ENCODE measurements at places on chromosomes 6 and 20.

DNA sequence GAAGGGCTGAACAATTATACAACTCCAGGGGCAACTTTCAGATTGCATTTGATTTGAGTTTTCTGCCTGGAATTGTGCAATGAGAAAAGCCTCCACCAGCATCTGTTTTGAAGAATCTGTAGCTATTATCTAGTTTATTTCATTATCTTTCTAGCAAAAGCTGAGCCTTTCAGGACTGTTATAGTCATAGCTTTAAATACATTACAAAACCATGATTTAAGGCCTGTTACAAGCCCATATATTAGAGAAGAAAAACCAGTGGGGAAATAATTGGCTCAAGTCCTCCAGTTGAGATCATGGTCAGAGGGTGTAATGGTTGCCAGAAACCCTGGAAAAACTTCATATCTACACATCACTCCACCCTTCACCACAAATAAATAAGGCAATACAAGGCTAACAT lies 676.2 kb downstream of the HDGFL1 start:
- DNase-seq, result peak; percentile 12

DNA sequence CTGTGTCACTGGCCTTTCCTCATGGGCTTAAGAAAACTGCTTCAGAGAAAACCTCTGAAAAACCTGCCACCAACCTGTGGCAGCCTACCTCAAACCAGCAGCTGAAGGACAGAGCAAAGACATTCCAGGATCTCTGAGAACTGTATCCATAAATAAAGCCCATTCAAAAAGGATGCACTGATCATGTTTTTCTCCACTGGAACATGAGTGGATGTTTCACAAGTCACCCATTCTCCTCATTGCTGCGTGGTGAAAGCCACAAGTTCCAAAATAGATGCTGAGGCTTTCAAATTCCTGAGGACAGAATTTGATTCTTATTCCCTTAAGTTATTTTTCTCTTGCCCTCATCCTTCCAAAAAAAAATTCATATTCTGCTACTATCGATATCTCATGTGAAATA lies 280.6 kb downstream of the KHDC1L start:
- DNase-seq, result peak; percentile 59

- peak; percentile 53 for DNase-seq
These were observed 111.6 kb downstream of the TBC1D32 start for GRCh38 chr6:121222656-121223055.

GRCh38 chr6:160987265-160987664 lies 4.3 kb upstream of the MAP3K4 start:
- no peak for DNase-seq

GRCh38 chr6:703552-703951 lies 10.6 kb upstream of the EXOC2 start:
- DNase-seq, result no peak

- DNase-seq, result no peak
These were observed 74.0 kb upstream of the BHLHE23 start for GRCh38 chr20:63080811-63081210.
